Endothelial cell of umbilical vein (primary cell): ENCODE measurements at places on chromosomes 2 and 18. TPM values are rescaled to one million over a fixed set of nuclear protein-coding genes. Genes with fewer than 3 reads are reported as not detected.

DNA sequence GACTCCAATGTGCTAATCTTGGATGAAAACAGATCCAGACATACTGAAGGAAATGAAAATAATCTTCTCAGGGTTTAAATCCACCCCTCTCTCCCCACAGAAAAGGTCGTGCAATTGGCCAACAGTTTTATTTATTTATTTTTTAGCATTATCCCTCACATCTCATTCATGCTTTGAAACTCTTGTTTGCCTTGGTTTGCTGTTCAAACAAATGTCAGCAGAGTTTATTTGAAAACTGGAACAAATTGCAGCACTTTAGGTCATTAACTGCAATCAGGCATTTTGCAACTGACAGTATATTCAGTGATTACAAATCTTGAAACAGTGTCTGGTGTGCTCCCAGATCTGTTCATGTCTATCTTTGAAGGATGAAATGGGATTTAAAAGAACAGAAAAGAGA is 220.6 kb downstream of the SLC4A10 start:
- no peaks in the 10 kb centered on the region for H3K27me3 ChIP-seq
- H3K4me3 ChIP-seq, result no peak overlapping the region
- DNase-seq, result no peak

DNA sequence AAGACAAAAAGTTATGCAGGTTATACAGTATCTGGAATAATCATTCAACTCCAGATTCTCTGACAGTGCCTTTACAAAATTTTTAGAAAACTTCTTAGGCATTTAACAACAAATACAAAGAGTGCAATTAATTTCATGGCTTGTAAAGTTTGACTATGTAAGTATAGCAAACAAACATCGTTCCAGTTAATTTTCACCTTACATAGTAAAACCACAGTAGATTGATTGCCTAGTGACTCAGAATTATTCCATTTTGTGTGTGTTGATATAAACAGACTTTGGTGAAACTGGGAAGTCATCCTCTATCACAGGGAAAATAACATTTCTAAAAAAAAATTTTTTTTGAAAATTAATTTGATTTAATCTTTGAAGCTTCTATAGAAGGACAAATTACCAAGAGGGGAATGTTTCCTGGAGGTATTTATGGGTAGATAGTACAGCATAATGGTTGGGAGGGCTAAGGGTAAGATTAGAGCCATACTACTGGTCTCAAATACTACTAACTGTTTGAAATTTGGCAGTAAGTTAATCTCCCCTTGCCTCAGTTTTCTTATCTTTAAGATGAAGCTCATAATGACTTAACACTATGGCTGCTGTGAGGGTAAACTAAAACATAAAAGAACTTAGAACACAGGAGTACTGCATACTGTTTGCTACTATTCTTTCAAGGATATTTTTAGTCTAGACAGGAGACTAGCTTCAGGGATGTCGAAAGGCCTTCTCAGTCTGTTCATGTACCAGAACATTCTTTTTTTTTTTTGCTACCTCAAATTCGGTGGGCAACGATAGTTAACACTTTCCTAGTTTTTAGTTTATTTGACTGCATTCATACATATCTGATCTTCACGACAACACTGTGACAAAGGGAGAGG is 19.6 kb downstream of the NDUFAF7 start:
- H3K4me3 ChIP-seq, result no peak overlapping the region
- DNase-seq, result no peak
- H3K36me3 ChIP-seq, result peaks cover 22% of the 10 kb centered on the region
- no peaks in the 10 kb centered on the region for H3K27me3 ChIP-seq
- peaks cover 2% of the 10 kb centered on the region for H3K4me1 ChIP-seq

- H3K4me1 ChIP-seq, result no peaks in the 10 kb centered on the region
- DNase-seq, result no peak
- H3K27me3 ChIP-seq, result no peaks in the 10 kb centered on the region
- no peak overlapping the region for H3K27ac ChIP-seq
Measured at GRCh38 chr2:3644891-3645605, 13.0 kb upstream of the ALLC start.

CAMKMT gene
- 2.7 and 4.1 TPM in 2 replicates for polyA plus RNA-seq

SP110 gene
- 9.0 and 10.2 TPM in 2 replicates for polyA plus RNA-seq

DNA sequence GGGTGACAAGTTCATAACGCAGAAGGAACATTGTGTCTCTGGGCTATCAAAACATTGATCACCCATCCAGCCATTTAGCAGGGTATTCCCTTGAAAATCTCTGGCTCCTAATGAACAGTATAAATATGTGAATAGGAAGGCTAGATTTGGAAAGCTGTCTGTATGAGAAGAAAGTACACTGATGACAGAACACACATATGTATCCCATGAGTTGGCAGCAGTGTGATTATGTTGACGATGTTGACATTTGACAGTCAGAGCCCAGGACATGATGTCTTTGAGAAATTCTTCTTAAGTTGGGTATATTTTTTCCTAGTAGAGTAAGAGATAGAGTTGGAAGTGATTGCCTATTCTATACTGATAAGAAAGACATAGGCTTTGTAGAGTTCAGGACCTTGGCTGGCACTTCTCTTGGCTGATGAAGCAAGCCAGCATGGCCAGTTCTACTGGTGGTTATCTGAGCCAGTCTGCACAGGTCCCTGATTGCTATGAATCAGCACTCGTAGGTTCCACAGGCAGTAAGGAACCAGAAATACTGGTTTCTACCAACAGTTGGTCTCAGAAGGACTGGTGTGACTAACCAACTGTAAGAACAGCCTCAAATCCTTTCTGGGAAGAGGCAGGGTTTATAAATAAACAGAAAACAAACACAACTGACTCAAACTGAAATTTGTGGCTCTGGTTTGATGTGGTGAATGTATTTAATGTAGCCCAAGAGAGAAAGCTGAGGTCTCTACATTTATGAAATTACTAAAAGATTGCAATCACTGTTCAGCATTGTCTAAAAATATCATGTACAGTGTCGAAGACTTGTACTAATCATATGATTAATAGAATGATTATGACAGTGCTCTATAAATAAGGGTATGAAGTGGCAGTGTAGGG is 43.9 kb upstream of the RAPH1 start:
- no peaks in the 10 kb centered on the region for H3K27me3 ChIP-seq
- no peak overlapping the region for H3K4me3 ChIP-seq
- H3K4me1 ChIP-seq, result peaks cover 8% of the 10 kb centered on the region
- H3K36me3 ChIP-seq, result no peaks in the 10 kb centered on the region
- no peak overlapping the region for H3K27ac ChIP-seq
- DNase-seq, result no peak

- no peaks in the 10 kb centered on the region for H3K36me3 ChIP-seq
- H3K4me1 ChIP-seq, result peaks cover 34% of the 10 kb centered on the region
- H3K27ac ChIP-seq, result no peak overlapping the region
- peak; percentile 40 for DNase-seq
- no peak overlapping the region for H3K4me3 ChIP-seq
Measured at GRCh38 chr18:48832938-48833700, 117.6 kb downstream of the SMAD7 start.

DNA sequence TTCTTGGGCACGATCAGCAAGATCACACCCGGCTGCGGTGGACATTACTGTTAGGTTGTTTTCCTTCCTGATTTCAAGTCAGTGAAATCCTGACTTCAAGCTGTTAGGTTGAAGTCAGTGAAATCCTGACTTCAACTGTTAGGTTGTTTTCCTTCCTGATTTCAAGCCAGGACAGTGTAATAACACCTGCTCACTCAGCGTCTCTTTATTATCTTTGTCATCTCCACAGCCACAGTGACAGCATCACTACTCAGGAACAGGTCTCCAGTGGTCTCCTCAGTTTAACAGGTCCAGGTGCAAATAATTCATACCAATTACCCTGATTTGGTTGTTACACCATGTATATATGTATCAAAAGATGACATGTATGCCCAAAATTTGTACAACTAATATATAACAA is 208.1 kb upstream of the REG3G start:
- no peak overlapping the region for H3K4me3 ChIP-seq
- DNase-seq, result no peak
- H3K36me3 ChIP-seq, result no peaks in the 10 kb centered on the region

- H3K36me3 ChIP-seq, result no peaks in the 10 kb centered on the region
Measured at GRCh38 chr18:42765302-42765701, 350.2 kb downstream of the RIT2 start.

DNA sequence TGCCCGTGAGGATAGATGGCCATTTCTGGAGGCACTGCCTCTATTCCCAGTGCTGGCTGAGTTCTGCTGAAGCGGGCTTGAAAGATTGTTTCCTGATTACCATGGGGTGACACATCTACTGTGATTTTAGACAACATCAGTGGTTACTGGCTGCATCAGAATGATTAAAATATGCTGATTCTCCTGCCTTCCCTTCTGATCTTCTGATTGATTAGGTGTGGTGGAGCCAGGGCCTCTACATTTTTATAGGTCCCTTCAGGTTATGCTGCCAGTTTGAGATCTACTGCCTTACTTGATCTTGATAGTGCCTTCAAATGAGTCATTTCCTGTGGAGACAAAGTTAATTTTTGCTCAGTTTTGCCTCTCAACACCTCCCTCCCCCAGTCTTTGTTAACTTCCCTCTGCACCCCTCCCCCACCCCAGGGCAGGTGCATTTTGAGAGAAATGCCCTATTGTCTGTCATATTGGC is 31.6 kb upstream of the SNORC start:
- H3K4me1 ChIP-seq, result peaks cover 40% of the 10 kb centered on the region
- H3K4me3 ChIP-seq, result no peak overlapping the region
- DNase-seq, result peak; percentile 77
- H3K27ac ChIP-seq, result peak overlapping the region; percentile 48
- no peaks in the 10 kb centered on the region for H3K27me3 ChIP-seq
- peaks cover 8% of the 10 kb centered on the region for H3K36me3 ChIP-seq

TTL gene
- polyA plus RNA-seq, result 17.9 and 21.9 TPM in 2 replicates

CSRNP3 gene
- polyA plus RNA-seq, result not detected in 2 replicates

GRCh38 chr2:234863043-234863934 is 88.5 kb upstream of the SH3BP4 start:
- H3K27me3 ChIP-seq, result no peaks in the 10 kb centered on the region
- H3K4me1 ChIP-seq, result no peaks in the 10 kb centered on the region
- peak; percentile 41 for DNase-seq
- no peaks in the 10 kb centered on the region for H3K36me3 ChIP-seq
